ENCODE measurements at places on chromosomes 6 and 20. TPM values are rescaled to one million over a fixed set of nuclear protein-coding genes. Genes with fewer than 3 reads are reported as not detected.

The LRRN4 gene
- polyA plus RNA-seq, result not detected

The PLAGL1 gene
- 11.6 TPM for polyA plus RNA-seq

The FLRT3 gene
- not detected for polyA plus RNA-seq

The NUP43 gene
- polyA plus RNA-seq, result 4.5 TPM

The NNAT gene
- polyA plus RNA-seq, result not detected

The ZNF341 gene
- 2.3 TPM for polyA plus RNA-seq

The CASP8AP2 gene
- 10.5 TPM for polyA plus RNA-seq

The PROKR2 gene
- polyA plus RNA-seq, result not detected

The KCNK5 gene
- polyA plus RNA-seq, result 0.04 TPM

The GPSM3 gene
- polyA plus RNA-seq, result 86.1 TPM

The RBPJL gene
- polyA plus RNA-seq, result not detected

The HLA-DRB5 gene
- 394 TPM for polyA plus RNA-seq

The KCNQ5 gene
- not detected for polyA plus RNA-seq

DNA sequence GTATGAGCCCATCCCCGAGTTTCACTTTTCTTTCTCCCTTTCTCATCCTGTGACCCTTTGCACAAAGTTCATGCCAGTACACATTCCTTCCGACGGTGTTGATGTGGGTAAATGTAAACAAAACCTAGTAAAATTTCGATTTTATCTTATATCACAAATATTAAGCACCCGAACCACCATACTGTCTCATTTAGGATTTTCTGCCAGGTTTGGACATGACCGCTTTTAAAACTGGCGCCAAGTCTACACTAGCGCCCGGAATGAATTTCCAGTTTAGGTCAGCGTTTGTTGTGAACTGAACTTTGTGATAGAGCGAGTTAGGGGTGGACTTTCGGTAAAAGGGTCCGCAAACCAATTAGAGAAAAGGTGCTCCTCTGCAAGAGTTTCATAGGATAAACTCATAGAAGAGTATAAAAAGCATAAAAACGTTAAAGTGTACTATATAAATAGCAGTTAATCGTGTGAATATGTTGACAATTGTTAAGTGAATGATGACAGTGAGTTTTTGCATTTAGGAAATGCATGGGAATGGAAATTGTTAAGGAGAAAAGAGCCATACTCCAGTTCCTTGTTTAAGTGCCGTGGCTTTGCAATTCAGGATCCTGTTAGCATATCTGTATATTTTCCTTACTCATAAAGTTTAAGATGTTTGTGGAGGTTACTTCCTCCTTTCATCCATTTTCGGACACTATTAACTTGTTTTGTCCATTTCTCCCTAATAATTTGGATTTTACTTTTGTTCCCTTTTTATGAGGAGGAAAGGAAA lies 937 bp downstream of the AKAP7 start:
- H3K4me1 ChIP-seq, result peaks cover 29% of the 10 kb centered on the region
- H3K27me3 ChIP-seq, result no peaks in the 10 kb centered on the region
- H3K36me3 ChIP-seq, result no peaks in the 10 kb centered on the region
- H3K4me3 ChIP-seq, result peak overlapping the region; percentile 55

- H3K36me3 ChIP-seq, result no peaks in the 10 kb centered on the region
- no peak overlapping the region for H3K4me3 ChIP-seq
- no peak overlapping the region for H3K27ac ChIP-seq
Observed at GRCh38 chr6:168192195-168192900, 113.3 kb upstream of the FRMD1 start.

- DNase-seq, result no peak
- H3K27ac ChIP-seq, result no peak overlapping the region
- no peaks in the 10 kb centered on the region for H3K27me3 ChIP-seq
- H3K36me3 ChIP-seq, result no peaks in the 10 kb centered on the region
Observed at GRCh38 chr6:63444768-63445167, 125.0 kb upstream of the LGSN start.

GRCh38 chr20:16488086-16488485 lies 85.2 kb downstream of the KIF16B start:
- H3K36me3 ChIP-seq, result no peaks in the 10 kb centered on the region
- no peak overlapping the region for H3K4me3 ChIP-seq
- H3K27ac ChIP-seq, result no peak overlapping the region
- DNase-seq, result no peak

DNA sequence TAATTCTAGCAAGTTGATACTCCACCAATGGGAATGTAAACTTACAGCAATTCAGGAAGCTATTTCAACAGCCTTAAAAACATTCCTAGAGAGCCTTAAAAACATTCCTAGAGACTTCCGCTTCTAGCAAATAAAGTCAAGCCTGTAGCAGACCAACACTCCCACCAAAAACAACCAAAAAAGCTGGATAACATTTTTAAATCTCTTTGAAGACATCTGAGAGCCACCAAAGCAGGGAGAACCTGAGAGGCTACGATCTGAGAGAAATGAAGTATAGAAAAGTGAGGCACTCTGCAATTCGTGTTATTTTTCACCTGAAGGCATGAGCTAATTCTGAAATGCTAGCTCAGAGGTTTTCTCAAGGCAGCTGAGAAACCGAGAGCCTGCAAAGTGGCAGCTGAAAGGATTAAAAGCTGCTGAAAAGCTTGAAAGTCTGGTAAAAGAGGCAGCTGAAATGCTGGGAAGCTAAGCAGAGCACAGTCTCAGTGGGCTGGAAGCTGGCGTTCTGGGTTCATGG lies 20.9 kb downstream of the GPR63 start:
- DNase-seq, result no peak
- H3K27me3 ChIP-seq, result no peaks in the 10 kb centered on the region
- no peaks in the 10 kb centered on the region for H3K4me1 ChIP-seq
- H3K4me3 ChIP-seq, result no peak overlapping the region
- H3K27ac ChIP-seq, result no peak overlapping the region

DNA sequence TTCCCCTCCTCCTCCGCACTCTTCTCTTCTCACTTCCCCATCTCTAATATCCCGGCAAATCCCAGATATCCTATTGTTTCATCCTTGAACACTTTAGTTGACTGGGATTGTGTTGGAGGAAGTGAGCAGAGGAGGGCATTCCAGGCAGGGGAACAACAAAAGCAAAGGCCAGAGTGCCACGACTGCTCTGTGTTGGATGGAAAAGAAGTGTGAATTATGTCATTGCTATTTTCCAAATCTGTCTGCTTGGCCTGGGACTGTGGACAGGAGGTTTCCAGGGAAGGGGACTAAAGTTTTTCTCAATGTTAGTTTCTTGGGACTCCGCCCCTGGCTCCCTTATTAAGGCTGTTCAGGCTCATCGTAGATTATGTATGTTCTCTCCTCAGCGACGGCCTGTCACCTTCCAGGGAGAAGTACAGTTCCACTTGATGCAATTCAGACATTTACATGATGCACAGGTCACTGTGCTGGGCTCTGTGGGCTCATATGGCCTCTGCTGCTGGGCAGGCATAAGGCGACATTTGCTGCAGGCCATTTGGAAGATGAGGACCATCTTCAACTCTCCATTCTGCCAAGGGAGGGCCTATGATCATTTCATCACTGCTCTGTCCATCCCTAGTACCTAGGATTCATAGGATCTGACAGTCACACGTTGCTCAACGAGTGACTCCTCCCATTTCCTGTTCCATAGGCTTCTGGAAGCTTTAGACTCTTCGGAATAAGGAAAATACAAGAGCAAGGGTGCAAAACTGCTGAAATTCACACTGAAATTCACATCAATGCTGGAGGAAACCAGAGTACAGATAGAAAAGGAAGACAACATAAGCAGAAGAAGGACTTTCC lies 99.1 kb upstream of the KCNK16 start:
- H3K4me1 ChIP-seq, result no peaks in the 10 kb centered on the region
- no peaks in the 10 kb centered on the region for H3K27me3 ChIP-seq

DNA sequence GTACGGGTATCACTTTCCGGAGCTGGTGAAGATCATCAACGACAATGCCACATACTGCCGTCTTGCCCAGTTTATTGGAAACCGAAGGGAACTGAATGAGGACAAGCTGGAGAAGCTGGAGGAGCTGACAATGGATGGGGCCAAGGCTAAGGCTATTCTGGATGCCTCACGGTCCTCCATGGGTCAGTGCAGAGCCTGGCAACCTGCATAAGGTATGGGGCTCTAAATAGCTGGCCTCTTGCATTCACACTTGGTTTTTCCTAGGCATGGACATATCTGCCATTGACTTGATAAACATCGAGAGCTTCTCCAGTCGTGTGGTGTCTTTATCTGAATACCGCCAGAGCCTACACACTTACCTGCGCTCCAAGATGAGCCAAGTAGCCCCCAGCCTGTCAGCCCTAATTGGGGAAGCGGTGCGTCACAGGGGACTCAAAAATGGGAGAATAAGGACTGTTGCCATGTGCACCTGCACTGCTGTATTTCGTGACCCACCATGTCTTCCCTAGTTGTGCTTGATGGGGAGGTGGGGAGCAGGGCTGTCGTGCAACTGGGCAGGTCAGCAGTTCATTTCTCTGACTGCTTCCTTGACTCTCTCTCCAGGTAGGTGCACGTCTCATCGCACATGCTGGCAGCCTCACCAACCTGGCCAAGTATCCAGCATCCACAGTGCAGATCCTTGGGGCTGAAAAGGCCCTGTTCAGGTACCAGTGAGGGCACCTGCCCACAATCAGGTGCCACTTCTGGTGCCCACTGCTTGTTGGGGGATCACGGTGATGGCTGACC lies 3.1 kb downstream of the NOP56 start:
- H3K27me3 ChIP-seq, result no peaks in the 10 kb centered on the region
- H3K27ac ChIP-seq, result no peak overlapping the region
- H3K4me1 ChIP-seq, result peaks cover 17% of the 10 kb centered on the region

- no peaks in the 10 kb centered on the region for H3K27me3 ChIP-seq
- H3K36me3 ChIP-seq, result no peaks in the 10 kb centered on the region
- no peak overlapping the region for H3K4me3 ChIP-seq
- H3K27ac ChIP-seq, result no peak overlapping the region
- H3K4me1 ChIP-seq, result no peaks in the 10 kb centered on the region
Observed at GRCh38 chr6:130849594-130849993, 22.4 kb downstream of the SMLR1 start.

DNA sequence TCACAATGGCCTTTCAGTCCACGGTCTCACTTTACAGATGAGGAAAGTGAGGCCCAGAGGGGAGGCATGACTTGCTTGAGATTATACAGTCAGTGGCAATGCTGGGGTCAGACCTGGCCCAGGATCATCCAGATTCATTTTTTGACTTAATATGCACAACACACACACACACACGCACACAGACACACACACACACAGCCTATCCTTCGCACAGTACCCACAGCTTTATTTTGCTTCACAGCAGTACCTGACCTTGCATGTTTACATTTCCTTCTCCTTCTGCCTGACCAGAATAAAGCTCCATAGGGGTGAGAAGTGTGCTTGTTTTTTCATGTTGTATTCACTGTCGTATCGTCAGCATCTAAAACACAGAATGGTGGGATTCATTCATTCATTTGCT lies 79.8 kb downstream of the VEGFA start:
- DNase-seq, result no peak
- no peak overlapping the region for H3K27ac ChIP-seq
- H3K4me1 ChIP-seq, result no peaks in the 10 kb centered on the region
- no peaks in the 10 kb centered on the region for H3K36me3 ChIP-seq
- H3K27me3 ChIP-seq, result no peaks in the 10 kb centered on the region

DNA sequence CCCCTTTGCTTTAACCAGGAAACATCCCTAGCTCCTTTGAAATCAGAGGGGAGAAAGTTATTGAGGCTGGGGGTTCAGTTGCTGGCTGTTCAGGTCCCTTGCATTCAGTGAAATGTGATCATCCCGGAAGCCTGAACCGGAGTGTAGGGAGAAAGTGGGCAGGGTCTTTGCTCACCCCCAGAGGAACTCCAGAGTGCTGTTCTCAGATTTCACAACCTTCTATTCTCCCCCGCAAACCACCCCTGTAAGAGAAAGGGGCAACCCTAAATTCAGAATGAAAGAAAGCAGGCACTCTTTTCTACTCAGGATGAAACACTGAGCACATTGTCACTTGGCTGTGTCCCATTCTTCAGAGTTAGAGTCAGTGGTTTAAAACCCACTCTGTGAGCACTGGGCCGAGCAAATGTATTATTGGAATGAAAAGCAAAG lies 139.8 kb downstream of the KHDC1L start:
- H3K36me3 ChIP-seq, result no peaks in the 10 kb centered on the region
- H3K4me3 ChIP-seq, result no peak overlapping the region
- no peak overlapping the region for H3K27ac ChIP-seq
- no peaks in the 10 kb centered on the region for H3K27me3 ChIP-seq

DNA sequence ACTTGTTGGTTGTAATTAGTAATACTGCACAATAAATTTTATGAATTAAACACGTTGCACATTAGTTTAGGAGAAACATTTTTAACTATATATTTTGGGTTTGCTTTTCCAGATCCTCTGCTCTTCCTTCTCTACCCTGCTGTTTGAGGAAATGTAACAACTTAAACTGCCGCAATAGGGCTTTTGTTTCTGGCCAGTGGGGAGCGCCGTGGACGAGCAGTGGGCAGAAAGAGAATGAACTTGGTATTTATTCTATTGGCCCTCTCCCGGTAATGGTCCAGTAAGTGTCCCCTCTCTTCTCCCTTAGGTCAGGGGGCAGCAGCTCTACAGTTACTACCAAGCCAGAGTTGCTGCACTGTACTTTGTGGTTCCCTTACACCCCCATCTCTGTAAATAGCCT lies 35.2 kb upstream of the EPHA7 start:
- H3K27ac ChIP-seq, result no peak overlapping the region
- DNase-seq, result no peak
- no peak overlapping the region for H3K4me3 ChIP-seq

- no peak overlapping the region for H3K4me3 ChIP-seq
- no peak overlapping the region for H3K27ac ChIP-seq
- no peaks in the 10 kb centered on the region for H3K36me3 ChIP-seq
- no peaks in the 10 kb centered on the region for H3K4me1 ChIP-seq
- no peak for DNase-seq
Observed at GRCh38 chr6:150194195-150194594, 51.4 kb downstream of the PPP1R14C start.

- no peaks in the 10 kb centered on the region for H3K36me3 ChIP-seq
- H3K27ac ChIP-seq, result no peak overlapping the region
- H3K4me1 ChIP-seq, result no peaks in the 10 kb centered on the region
- H3K27me3 ChIP-seq, result no peaks in the 10 kb centered on the region
- no peak overlapping the region for H3K4me3 ChIP-seq
Observed at GRCh38 chr6:100084316-100084990, 90.4 kb upstream of the MCHR2 start.

- H3K4me3 ChIP-seq, result no peak overlapping the region
- no peak overlapping the region for H3K27ac ChIP-seq
- H3K4me1 ChIP-seq, result peaks cover 16% of the 10 kb centered on the region
- DNase-seq, result no peak
Observed at GRCh38 chr6:10621213-10621612, 73.2 kb downstream of the C6orf52 start.

GRCh38 chr20:53592992-53593465 lies 610 bp downstream of the ZNF217 start:
- DNase-seq, result no peak
- no peaks in the 10 kb centered on the region for H3K36me3 ChIP-seq
- peak overlapping the region; percentile 95 for H3K27ac ChIP-seq
- peaks cover 56% of the 10 kb centered on the region for H3K4me1 ChIP-seq
- no peaks in the 10 kb centered on the region for H3K27me3 ChIP-seq
